ENCODE measurements at places on chromosomes 1 and 21.

DNA sequence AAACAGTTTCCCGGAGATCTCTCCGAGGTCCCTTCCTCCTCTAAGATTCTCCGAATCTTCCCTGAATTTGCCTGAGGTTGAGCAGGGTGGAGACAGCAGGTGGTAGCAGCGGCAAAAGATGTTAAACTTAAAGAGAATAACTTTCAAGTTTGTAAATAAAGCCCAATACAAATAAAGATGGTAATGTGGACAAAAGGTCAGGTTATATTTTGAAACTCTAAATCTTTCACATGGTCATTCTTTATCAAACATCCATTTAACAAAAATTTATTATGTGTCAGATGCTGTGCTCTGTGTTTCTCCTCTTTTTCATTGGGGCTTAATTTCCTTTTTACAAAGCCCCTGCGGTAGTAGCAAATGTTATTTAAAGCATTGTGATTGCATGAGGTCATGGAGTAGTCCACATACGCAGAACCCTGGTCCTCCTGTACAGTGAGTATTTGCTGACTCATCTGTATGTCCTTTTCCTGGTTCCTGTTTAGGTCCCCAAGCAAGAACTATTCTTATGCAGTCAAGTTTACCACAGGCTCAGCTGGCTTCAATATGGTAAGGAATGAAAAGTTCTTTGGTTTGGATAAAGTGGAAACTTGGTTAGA, 119.2 kb downstream of the ITSN1 start:
- DNase-seq = peak; percentile 96

- no peak for DNase-seq
Measured at GRCh38 chr1:190175320-190175719, 302.3 kb downstream of the BRINP3 start.

- DNase-seq = no peak
Measured at GRCh38 chr1:114819869-114820268, 34.8 kb upstream of the SYCP1 start.

DNA sequence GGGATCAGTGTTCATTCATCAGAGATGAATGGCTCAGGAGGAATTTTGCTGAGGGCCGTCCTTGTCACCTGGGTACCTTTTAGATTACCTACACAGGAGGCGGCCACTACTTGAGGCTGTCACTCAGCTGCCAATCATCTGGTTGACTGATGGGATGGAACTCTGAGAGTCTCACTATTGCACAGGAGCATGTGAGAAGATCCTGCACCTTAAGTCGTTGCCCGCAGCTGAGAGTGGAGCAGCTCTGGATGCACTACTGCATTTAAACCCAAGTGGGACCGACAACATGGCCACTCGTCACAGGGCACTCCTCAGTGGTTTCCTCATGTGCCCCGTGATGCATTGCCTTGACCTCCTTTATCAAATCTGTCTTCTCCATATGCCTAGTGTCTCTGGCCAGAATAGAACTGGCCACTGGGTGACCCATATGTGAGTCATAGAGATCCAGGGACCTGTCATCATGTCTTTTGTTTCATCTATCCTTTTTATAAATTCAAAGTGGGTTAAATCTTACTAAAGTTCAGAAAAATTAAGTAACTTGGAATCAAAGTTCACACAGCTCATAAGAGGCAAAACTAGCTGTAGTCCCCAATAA, 165.5 kb downstream of the ZSCAN20 start:
- no peak for DNase-seq

DNA sequence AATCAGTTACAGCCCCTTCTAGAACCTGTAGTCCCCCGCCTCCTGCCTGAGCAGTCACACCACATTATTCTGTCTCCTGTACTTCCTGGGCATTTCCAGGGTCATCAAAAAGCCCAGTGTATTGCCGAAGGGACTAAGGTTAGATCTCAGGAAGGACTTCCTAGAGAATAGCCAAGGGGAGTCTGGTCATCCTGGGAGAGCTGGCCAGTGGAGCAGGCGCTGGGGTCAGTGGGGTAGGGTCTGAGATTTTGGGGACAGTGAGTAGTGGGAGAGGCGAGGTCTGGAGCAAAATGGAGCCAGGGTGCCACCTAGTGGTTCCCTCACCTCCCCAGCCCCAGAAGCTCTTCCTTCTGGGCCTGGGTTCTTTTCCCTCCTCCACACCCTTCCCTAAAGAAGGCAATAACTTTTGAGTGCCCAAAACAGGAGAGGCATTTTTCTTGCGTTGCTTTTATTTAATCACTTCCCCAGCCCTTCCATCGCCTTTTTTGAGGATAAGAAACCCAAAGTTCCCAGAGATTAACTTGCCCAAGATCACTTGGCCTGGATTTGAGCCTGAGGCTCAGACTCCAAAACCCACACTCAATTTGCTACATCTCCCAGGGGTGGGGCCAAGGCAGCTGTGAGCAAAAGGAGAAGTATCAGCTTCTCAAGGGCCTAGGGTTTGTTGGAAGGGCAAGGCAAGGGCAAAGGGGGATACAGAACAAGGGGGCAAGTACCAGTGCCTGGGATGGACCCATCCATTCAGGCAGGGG, 7.3 kb upstream of the PMVK start:
- no peak for DNase-seq

DNA sequence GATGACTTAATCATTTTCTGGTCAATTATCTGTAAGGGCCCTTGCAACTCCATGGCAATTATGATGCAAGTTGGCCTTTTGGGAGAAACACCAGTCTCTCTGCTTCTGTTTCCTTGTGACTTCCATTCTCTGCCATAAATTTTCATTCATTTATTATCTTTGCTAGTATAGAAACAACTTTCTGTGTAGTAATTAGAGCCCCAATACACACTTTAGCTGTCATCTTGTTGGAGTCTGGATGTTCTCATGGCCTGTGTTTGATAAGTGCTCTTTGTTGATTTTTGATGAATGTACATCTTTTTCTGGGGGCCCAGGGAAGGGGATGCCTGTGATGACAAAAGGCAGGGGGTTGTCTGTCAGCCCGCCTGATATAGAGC, 22.4 kb downstream of the PROX1 start:
- DNase-seq = no peak

DNA sequence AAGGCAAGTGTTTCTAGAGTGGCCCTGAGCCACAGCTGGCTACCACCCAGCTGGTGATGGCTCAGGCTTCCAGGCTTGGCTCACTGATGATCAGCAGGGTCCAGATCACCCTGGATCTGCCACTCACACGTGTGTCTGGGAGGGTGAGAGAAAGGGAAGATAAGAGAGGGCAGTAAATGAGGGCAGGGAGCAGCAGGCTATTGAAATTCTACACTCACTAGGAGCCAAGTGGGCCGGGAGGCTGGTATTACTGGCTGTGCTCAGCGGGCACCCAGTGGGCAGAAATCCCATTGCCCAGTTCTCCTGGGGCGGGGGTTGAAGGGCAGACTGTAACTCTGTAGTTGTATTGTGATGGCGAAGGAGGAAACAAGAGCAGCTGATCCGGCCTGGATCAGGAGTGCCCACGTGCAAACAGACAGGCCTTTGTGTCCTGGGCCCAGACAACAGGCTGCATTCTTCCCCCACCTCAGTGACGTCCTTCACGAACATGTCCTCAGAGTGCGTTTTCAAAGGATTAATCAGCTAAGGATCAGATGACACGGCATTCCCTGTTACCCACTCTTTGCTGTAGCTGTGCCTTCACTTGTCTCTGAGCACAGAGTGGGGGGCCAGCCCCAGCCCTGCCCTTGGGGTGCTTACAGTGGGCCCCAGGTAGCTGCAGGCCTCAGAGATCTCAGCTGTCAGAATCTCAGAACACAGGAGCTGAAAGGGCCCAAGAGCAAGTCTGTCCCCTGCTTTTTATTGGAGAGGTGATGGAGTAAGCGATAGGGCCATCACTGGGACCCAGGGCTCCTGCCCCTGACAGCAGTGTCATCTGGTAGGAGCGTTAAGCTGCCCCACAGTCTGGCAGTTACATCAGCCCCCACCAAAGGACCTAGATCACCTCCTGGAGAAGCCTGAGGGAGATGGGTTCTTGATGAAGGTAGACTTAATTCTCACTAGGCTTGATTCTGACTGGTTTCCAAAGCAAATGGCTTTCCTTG, 60.5 kb downstream of the ATP1A1 start:
- DNase-seq = no peak

DNA sequence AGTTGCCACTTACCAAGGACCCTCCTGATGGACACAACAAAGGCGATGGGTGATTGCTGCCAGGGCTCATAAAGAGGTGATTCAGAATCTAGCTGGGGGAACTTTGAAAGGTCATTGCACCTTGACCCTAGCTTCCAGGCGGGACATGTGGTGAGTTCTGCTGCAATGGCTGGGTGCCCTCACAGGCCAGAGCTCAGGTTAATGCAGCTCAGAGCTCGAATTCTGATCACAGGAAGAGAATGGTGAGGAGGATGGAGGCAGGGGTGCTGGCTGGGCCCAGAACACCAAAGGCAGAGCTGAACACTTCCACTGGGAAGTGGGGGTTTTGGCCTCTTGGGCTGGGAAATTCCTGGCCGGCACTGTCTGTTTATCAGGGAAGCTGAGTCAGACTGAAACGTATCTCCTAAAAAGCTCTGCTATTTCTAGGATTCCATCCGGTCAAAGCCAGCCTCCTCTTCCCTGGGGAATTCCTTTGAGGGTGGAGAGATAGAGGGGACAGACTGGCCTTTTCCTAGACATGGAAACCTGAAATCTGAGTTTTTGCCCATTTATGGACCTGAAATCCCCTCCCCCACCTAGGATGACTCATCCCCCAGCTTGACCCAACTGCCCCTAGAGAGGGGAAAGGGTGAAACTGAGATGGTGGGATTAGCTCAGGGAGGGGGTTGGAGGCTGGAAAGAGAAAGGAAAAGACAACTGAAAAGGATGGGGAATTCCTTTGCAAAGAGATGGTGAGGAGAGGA, 27.2 kb downstream of the NUAK2 start:
- peak; percentile 90 for DNase-seq

DNA sequence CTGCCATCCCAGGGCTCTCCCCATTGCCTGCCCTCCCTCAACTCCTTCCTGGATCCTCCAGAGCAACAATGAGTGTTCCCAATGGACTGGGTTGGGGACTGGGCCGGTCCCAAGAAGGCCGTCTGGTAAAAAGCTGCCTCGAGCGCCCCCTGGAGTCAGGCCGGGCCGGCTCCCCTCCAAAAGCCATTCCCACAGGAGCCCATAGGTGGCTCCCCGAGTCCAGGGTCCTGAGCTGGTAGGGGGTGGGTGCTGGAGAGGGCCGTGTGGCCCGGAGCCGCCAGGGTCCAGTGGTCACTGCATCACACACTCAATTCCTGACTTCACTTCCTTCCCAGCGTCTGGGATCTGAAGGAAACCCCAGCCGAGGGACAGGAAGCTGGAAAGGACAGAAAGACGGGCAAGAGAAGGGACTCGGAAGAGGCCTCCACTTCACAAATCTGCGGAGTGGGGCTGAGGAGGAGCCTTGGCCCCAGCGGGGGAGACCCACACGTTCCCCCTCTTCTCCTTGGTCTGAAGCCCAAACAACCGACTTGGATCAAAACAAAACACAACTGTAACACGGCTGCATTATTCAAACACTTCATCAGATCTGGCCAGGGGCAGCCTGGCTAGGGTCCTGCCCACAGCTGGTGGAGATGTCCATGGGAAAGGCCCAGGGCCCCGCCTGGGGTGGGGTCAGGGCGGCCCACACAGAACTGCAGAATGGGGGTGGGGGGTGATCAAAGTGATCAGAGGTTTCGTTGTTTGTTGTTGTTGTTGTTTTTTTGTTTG, 10.9 kb upstream of the ALDH4A1 start:
- DNase-seq = peak; percentile 45

DNA sequence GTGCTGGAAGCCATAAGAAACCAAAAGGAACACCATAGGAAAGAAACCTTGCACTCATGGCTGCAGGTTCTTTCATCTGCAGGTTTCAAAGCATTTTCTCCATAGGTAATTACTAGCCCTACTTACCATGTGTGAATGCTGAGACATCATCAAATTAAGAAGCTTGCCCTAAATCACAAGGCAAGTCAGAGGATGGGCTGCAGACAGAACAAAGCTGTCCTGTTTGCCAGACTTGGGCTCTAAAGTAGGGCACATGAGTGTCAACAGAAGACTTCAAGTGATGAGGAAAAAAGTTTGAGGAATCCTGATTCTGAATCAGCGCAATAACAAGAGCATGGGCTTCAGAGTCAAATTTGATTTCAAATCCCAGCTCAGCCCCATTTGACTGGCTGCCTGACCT, 5.8 kb upstream of the EPS15 start:
- no peak for DNase-seq

DNA sequence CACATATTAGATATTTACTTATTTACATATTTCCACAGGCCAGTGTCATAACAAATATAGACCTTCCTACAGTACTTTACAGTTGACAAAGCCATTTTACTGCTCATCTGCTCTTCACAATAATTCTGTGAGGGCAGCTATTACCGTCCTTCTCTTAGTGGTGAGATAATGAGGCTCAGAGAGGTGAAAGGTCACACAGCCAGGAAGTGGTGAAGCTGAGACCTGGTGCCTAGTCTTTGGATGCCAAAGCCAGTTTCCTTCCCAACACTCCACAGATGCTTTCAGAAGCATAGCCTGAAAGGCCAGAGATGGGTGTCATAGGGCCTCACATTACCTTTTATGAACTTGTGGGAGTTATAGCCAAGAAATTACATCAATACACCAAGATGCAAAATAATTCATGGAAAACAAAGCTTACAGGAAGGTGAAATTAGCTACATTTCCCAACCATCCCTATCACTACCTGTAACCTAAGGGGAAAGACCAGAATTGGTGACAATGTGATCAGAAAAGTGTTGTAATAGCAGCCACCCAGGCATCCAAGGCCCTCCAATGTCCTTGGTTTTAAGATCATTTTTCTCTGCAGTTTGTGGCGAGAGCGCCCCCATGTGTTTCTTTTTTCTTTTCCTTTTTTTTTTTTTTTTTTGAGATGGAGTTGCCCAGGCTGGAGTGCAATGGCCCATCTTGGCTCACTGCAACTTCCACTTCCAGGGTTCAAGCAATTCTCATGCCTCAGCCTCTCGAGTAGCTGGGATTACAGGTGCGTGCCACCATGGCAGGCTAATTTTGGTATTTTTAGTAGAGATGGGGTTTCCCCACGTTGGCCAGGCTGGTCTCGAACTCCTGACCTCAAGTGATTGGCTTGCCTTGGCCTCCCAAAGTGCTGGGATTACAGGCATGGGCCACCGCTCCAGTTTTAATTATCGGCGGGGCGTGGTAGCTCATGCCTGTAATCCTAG, 26.5 kb upstream of the RPL11 start:
- DNase-seq = no peak
